K562 (cell line): ENCODE measurements at places on chromosomes 3 and 15. TPM values are rescaled to one million over a fixed set of nuclear protein-coding genes. Genes with fewer than 3 reads are reported as not detected.

The GOLGA6L7 gene
- 0.11 TPM in 1 of 2 replicates, not detected in the other for total RNA-seq

The NIPA2 gene
- 102 and 109 TPM in 2 replicates for total RNA-seq

The IMPDH2 gene
- 315 and 318 TPM in 2 replicates for total RNA-seq

DNA sequence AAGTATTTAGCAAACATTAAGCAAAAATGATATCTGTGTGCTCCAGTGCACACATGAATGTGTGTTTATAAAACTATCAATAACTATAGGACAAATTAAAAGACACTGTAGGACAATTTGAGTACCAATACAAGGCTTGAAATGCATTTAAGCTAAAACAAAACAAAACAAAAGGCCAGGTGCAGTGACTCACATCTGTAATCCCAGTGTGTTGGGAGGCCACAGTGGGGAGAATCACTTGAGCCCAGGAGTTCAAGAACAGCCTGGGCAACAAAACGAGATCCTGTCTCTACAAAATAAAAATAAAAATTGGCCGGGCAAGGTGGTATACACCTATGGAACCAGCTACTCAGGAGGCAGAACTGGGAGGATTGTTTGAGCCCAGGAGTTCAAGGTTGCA, 50.7 kb downstream of the CSNK1G1 start:
- no peak for DNase-seq

DNA sequence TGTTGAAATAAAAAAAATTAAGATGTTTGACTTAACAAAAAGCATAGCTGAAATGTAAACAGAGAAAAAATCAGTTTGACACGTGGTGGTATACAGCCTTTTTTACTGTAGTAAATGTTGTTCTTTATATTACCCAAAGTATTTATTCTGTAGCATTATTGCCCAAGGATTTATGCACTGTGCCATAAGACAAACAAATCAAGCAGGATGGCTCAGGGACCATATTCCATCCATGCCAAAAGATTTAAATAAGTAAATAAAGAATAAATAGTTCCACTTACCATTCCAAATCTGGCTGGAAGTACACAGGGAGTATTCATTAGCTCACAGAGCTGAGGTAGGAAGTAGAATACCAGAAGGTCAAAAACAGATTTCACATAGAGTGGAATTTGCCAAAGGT, 666.7 kb upstream of the CADM2 start:
- DNase-seq, result no peak

DNA sequence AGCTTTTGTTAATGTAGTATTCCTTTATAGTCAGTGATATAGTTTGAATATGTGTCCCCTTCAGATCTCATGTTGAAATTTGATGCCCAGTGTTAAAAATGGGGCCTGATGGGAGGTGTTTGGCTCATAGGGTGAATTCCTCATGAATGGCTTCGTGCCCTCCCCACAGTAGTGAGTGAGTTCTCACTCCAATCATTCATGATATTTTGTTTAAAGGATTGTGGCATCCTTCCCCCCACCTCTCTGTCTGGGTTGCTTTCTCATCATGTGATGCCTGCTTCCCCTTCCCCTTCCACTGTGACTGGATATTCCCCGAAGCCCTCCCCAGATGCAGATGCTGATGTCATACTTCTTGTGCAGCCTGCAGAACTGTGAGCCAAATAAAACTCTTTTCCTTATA, 649.8 kb upstream of the NR2F2 start:
- no peak for DNase-seq

DNA sequence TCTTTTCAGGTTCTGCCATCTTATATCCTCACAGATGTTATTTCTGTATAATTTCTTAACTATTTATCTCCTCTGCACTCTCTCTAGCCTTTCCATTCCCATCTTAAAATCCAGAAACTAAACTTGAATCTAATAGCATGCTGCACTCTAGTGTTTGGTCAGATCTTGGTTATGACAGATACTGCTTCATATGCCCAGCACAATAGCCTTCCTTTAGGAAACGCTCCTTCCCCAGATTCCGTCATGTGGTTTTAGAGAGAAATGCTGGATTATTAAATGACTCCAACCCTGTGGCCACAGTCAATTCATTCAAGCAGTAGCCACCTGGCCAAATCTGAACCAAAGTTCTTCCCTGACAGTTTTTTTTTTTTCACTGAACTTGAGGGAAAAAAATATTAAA, 19.4 kb downstream of the RASGRP1 start:
- no peak for DNase-seq

DNA sequence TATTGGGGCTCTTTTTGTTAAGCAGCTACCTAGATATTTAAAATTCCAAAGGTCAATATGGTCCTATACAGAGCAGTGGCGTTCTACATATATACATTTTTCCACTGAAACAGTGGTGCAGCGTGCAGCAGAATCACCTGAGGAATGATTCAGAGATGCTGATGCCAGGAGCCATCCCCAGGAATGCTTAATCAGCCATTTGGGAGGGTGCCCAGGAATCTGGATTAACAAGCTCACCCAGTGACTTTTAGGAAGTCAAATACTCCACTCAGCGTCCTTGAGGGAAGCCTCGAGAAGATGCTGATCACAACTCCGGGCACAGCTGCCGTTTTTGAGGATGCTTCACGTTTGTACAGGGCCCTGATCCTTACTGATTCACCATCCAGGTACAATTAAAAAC, 82.6 kb upstream of the ARHGEF3 start:
- no peak for DNase-seq

DNA sequence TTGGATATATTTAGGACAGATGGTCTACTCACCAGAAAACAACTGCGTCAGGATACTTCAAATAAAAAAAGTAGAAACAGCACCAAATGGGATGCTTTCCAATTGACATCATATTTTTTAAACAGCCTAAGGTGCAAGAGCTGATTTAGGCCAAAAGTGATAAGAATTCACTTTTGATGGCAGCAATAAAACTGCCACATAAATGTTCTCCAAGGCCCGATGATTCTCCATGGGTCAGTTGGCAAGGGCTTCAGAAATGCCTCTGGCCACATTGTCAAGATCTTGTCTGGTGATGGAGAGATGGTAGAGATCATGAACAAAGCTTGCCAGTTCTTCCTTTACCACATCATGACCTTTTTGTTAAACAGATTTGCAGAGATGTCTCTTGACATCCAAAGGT, 38.9 kb downstream of the LDHAL6B start:
- no peak for DNase-seq

DNA sequence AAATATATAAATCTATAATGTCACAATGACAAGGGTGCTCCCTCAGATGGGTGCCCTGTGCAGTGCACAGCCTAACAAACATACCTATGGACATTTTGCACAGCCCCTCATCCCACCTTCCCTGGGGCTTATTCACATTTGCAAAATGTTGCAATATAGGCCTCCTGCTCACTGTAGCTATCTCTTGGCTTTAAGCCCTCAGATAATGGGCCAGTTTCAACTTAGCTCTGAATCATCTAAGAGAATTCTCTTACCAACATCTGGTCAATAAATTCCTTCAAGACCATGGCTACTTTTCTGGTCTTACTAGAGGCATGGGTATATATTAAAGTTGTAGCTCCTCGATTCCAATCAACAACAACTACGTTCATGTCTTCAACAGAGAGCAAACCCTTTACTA, 17.9 kb downstream of the LIPH start:
- DNase-seq, result no peak

DNA sequence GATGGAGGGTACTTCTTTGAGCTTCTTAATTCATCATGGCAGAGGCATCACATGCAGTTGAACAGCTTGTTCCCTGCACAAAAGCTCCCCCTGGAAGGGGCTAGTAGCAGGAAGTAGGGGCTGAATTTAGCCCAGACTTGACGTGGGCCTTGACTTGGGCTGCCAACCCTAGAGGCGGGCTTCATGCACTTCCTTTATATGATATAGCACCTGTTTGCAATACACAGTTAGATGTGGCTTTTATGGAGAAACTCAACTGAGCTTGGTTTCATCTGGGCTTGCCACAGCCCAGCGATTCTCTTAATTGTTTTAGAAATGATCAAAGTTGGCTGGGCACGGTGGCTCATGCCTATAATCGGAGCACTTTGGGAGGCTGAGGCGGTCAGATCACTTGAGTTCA, 33.7 kb upstream of the ADGRG7 start:
- no peak for DNase-seq

DNA sequence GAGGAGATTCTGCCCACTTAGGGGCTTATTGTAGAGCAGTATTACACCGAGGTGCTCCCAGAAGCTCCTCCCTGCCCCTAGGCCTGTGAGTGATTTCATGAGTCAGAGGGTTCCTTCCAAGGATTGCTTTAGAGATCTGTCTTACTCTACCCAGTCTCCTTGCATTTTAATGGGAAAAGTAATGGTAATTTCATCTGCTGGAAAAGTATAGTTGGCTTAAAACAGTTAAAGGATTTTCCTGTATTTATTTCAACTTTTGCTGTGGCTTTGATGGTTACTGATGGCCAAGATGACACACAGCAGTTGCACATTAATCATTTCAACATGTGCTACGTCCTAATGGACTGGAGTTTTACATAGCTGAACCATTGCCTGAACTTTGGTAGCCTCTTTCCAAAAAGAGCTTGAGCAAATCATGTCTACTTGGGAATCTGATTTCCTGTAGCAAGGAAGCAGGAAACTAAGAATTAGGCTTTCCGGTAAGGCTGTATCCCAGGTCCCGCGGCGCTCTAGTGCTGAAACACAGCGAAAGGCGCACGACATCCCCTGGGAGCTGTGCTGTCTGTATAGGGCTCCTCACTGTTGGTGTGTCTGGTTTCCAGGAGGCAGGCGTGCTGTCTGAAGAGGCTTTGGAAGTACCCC, 9.2 kb upstream of the PGPEP1L start:
- no peak for DNase-seq
